ENCODE measurements at places on chromosomes 7 and 10.

GRCh38 chr10:36780158-36780557, 345.2 kb upstream of the ANKRD30A start:
- DNase-seq = no peak

GRCh38 chr10:103502849-103503660, 9.6 kb downstream of the NEURL1 start:
- DNase-seq = no peak

- DNase-seq = no peak
Measured at GRCh38 chr7:47402941-47403866, 178.7 kb downstream of the TNS3 start.

DNA sequence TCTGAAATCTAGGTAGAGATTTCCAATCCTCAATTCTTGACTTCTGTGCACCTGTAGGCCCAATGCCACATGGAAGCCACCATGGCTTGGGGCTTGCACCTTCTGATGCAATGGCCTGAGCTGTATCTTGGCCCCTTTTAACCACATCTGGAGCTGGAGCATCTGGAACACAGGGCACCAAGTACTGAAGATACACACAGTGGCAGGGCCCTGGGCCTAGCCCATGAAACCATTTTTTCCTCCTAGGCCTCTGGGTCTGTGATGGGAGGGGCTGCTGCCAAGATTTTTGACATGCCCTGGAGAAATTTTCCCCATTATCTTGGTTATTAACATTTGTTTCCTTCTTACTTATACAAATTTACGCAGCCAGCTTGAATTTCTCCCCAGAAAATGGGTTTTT, 39.1 kb downstream of the GCC1 start:
- no peak for DNase-seq

- no peak for DNase-seq
Measured at GRCh38 chr7:74083928-74084721, 521 bp downstream of the LIMK1 start.

All from GM20000 (cell line).